Effector CD4-positive, alpha-beta T cell (primary cell): ENCODE measurements at places on chromosomes 4 and X.

GRCh38 chrX:41946989-41947612, 23.7 kb upstream of the CASK start:
- DNase-seq, result no peak

- no peak for DNase-seq
These were observed 17.4 kb downstream of the ADGRG4 start for GRCh38 chrX:136318156-136318555.

DNA sequence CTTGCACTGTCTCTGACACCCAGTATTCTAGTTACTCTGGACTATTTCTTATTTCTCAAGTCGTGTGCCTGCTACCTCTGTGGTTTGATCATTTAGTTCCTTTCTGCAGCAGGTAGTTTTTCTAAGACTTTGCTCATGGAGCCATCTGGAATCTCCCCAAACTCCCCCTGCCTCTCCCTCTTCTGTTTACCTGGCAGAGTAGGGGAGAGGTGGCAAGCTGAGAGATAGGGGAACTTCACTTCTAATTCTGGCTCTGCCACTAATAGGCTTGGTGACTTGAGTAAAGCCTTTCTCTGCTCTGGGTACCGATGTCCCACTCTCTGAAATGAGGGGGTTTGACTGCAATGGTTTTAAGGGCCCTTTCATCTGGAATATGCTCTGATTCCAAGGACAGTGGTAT, 141.3 kb downstream of the CPEB2 start:
- DNase-seq, result no peak

DNA sequence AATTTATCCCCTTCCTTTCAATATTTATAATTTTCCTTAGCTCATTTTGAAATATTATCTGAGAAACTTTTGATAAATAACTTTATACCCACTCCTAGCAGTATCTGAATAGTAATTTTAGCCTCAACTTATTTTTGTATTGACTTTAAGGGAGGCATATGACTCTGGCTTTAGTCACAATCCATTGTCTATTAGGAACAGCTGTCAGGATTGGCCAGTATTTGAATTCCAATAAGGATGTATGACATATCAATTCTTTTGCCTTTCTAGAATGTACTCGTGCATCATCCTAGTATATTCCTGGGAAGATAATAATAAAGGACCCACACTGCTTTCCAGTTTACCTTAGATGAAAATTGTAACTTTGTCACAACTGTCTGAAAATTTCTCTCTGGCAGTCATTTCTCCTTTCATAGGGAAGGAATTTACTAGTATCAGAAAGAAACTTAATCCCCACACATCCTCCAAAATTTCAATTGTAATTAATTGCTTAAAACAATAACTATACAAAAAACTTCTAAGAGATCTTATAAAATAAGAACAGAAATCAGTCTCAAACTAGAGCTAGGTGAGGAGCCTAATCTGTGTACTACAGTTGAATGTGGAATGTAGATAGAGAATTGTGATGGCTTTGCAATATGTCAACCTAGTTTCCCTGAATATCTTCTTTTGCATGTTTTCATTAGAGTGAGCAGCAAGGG, 121.0 kb upstream of the EPHA5 start:
- no peak for DNase-seq

DNA sequence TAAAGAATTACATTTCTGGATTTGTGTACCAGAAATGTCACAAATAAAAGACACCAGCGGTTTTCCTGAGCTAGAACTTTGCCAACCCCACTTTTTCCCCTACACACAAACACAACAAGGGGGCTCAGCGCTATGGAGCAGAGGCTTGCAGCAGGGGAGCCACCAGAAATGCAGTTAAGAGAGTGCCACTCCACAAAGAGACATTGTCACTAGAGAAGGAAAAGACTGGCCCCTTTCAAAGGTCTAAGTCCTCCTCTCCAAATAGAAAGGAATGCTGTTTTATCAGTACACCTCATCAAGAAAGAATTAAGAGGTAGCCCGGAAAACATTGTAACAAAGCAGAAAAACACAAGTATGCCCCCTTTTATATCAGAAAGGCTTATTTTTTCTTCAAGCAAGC, 419.5 kb downstream of the HNRNPD start:
- no peak for DNase-seq

GRCh38 chr4:185143601-185143969, 519 bp downstream of the SLC25A4 start:
- peak; percentile 14 for DNase-seq

GRCh38 chrX:3046253-3047240, 5.3 kb downstream of the ARSF start:
- no peak for DNase-seq

DNA sequence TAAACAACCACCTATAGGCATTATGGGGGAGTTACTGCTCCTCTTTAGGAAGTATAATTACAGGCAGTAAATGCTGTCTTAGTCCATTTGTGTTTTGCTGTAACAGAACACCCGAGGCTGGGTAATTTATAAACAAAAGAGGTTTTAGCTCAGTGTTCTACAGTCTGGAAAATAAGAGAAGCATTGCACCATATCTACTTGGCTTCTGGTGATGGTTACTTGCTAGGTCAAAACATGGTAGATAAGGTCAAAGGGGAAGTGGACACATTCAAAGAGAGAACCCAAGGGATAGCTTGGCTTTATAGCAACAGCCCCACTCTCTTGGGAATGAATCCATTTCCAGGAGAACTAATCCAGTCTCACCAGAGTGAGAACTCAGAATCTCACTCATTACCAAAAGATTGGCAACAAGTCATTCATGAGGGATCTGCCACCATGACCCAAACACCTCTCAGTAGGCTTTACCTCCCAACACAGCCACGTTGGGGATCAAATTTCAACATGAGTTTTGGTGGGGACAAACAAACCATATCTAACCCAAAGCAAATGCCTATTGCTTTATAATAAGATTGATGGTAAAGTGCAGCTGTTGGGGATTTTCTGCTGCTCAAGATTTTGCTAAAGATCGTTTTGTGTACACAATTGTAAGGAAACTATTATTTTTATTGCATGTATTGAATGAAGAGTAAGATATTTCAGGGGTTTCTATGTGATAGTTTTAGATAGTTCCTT, 32.6 kb downstream of the STAG2 start:
- DNase-seq, result no peak

DNA sequence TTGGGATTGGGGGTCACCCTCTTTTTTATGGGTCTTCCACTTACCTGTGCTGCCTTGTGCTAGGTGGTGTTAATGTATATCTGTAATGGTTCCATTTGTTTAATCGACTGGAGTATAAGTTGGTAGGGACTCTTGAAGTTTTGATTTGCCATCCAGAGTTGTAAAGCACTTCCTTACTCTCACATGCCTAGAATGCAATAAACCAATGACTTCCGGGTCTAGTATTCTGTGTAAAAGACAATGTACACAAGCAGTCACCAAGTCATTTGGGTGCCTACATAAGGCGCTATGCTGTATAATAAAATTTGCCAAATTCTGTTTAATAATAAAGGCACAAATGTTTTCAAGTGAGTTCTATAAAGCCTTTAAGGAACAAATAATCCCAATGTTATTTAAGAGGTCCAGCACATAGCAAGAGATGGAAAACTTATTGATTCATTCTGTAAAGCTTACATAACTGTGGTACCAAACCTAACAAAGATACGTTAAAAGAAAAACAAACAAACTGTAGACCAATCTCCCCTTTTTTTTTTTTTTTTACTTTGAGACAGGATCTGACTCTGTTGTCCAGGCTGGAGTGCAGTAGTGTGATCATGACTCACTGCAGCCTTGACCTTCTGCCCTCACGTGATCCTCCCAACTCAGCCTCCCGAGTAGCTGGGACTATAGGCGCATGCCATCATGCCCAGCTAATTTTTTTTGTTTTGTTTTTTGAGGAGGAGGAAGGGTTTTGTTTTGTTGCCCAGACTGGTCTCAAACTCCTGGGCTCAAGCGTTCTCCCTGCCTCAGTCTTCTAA, 41.5 kb upstream of the HPRT1 start:
- no peak for DNase-seq

DNA sequence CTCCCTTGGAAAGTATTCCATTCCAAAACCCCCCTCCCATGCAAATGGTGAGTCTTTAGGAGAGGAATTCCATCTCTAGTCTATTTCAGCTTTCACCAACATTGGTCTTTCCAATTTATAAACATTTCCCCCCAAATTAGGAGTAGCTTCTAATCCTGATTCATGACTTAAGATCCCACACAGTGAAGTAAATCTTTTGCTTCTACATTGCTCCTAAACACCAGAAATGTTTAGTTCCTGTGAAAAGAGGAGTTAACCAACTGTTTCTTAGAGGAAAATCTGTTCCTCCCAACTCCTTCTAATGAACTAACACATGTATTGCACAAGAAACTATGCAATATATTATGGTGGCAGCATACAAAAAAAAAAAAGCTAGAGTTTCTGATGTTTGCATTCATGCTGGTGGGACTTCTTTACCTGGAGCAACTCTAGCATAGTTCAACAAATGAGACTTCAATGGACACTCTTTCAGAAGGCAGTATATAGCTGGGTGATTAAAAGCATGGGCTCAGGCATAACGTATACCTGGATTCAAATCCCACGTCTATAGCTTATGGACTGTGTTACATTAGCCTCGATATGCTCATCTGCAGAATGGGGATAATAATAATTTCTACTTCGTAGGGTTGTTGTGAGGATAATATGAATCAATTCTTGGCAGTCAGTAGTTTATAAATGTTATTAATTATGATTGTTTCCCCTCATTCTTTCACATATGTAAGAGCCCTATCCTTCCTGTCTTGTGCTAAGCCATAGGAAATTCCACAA, 131.6 kb upstream of the TMEM164 start:
- DNase-seq, result no peak

DNA sequence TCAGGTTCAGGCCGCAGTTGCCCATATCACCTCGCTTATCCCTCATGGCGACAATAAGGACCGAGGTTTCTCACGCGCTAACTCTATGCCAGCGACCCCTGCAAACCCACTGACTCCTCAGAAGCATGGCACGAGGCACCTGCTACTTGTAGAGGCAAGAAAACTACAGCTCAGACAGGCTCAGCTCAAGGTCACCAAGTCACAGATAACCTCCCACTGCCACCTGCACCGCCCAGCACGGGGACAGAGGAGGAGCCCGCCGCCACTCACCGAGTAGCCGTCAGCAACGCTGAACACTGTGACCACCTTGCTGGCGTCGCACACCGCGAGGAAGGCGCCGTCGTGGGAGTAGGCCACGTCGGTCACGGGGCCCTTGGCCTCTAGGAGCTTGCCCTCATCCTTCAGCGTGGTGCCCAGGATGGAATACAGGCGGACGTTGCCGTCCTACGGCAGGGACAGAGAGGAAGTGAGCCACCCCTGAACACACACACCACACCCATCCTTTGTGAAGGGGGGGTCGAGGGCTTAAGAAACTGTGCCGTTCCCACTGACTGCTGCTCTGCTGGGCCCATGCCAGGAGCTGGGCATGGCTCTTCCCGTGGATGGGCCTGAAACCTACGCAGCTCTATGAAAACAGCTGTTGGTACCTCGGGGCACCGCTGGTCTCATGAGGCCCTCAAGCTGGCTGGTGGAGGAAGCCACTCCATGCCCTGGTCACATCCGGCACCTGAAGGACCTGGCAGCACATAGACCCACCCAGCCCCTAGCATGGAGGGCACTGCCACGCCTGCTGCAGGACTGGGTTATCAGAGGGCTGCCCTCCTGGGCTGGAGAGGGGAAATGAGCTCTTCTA, 38.9 kb downstream of the WDR1 start:
- no peak for DNase-seq

DNA sequence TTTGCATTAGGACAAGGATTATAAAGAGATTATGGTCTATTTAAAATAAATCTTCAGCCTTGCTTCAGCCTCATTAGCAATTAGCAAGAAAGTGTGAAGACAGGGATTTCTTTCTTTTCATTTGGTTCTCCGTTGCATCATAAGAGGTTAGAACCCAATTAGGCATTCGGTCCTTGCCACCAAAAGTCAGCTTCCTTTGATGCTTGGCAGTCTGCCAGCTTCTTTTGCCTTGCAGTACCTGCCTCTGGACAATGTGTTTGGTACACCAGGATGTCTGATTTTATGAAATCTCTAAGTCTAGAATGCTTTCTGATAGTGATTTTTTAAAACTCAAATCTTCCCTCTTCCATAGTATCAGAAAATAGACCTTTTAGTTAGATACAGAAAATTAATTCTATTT, 12.4 kb downstream of the SMIM20 start:
- DNase-seq, result no peak

DNA sequence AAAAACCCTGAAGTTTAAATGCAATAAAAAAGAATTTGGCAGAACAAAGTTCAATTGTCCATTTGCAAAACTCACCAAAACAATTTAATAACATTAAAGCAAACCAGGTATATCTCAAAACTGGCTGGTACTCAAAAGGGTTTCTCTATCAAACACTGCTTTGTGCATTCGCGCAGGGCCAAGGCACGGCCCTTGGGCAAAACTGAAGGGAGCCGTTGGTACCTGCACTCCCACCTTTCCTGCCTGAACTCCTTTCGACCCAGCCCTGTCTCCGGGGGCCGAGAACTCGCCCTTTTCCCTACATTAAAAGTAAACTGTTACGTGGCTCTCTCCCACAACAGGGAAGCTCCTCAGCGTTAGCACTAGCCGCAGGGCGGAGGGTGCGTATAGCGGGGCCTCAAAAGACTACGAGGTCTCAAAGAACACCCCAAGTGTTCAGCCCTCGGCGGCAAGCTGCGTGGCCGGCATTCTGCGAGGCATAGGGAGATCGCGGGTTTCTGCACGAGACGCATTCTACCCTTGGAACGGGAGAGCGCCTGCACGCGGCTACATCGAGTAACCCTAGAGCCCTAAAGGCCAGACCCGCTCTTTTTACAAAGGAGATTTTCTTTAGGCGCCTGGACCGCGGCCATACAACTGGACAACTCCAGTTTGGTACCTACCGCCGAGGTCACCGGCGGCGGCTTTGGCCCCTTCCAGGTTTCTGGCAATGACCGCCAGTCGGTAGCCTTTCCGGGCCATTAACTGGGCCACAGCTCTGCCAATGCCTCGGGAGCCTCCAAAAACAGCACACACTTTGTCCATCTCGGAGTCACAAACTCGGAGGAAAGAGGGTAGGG, 550 bp downstream of the CBR4 start:
- peak; percentile 46 for DNase-seq

DNA sequence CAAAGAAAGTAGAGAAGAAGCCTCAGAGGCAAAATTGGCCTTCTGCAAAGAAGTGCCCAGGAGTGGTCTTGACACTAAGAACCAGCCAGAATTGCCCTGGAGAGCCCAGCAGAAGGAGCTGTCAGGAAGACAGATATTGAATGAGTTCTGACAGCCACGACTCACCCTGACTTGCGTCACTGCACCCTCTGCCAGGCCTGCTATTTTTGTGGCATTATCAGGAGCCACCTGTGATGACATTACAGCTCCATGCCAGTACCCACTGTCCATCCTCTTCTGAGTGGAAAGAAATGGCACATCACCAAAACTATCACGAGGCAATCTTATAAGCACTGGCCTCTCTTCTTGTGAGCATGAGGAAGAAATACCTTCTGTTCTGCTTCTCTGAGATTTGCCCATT, 67.7 kb downstream of the SMIM20 start:
- DNase-seq, result no peak

- DNase-seq, result no peak
These were observed 150.2 kb downstream of the RRAGB start for GRCh38 chrX:55867708-55868107.

- no peak for DNase-seq
These were observed 129.1 kb downstream of the ARHGAP10 start for GRCh38 chr4:147860960-147861359.
